Uterus (tissue), 4 donors: ENCODE measurements at places on chromosomes 11 and 22. TPM values are rescaled to one million over a fixed set of nuclear protein-coding genes. Genes with fewer than 3 reads are reported as not detected.

GRCh38 chr11:34641456-34641855 lies 20.6 kb downstream of the EHF start:
- no peak for DNase-seq

Gene MFRP
- 0.26 TPM for total RNA-seq

GRCh38 chr11:122523846-122524805 lies 131.4 kb upstream of the UBASH3B start:
- no peak for DNase-seq

Gene PTPRCAP
- total RNA-seq = 5.0 TPM
